ENCODE measurements at places on chromosomes 5 and 9.

DNA sequence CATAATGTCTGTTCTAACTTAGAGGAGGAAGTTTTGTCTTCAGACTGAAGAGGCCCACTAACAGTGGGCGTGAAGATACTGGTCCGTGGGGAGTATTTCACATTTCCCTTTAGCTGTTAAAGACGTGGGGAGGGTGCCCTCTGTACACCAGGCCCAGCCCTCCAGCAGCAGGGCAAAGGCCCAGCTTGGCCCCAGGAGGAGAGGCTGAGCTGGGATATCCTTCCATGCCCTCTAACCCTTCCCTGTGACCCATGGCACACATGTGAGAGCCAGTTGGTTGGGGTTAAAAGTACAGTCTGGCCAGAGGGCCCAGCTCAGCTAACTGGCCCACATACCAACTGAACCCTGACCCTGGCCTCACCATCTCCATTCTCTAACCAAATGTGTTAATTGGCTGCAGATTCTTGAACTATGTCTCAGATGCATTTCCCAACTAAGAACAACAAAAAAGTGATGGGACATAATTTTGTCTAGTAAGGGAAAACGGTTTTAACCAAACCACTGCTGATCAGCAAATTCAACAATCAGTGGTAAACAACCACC is 74.4 kb downstream of the LHFPL2 start:
- no peak for DNase-seq

DNA sequence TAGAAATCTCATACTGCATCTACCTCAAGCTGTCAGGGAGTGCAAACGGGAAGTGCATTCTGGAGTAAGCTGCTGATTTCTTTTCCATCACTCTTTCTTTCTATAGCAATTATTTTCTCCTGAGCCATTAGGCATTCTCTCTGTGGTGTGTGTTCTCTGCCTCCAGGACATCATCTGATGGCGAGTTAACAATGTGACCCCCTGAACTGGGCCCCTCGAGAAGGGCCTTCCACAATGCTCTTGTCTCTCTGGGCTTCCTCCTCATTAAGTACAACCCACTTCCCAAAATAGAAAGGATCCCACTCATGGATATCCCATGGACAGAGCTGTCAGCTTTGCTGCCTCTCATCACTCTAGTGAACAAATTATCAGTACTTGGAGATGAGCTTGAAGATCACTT is 96.7 kb upstream of the PRRC1 start:
- DNase-seq = no peak

GRCh38 chr5:82635561-82636288 is 357.6 kb upstream of the RPS23 start:
- DNase-seq = no peak

- no peak for DNase-seq
Observed at GRCh38 chr5:120539471-120539870, 75.4 kb downstream of the PRR16 start.

DNA sequence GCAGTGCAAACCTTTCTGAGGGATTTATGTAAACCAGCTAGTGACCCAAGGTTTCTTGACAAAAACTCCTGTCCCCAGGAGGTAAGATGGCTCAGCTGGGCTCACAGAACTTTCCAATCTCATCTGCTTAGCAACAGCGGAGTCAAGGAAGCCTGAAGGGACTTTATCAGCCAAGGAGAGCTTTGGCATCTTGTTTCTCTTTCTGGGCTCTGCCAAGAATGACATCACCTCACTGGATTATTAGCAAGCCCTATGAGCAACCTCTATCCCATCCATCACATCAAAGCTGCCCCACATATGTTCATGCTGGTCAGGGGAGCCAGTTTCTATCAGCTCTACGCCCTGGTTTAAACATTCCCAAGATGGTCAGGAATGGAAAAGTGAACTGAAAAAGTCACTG is 461.3 kb downstream of the ENC1 start:
- DNase-seq = no peak

- DNase-seq = no peak
Observed at GRCh38 chr5:20231040-20231439, 243.0 kb upstream of the CDH18 start.

- no peak for DNase-seq
Observed at GRCh38 chr9:116319480-116319879, 165.9 kb downstream of the PAPPA start.

DNA sequence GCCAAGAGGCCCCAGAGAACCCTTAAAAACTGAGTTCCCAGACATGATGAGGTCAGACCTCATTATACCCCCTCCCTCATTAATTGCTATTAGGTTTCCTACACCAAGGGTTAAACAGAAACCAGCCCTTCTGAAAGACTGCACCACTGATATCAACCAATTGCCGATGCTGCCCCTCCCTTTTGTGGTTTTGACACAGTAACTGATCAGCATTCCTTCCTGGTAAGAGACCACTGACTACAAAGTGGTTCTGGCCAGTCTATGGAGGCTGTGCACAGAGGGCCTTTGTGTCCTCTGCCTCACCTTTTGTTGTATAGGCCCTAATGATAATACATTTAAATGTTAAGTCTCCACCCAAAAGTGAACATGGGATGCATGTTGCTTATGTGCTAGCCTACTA is 201.5 kb downstream of the FRMD3 start:
- no peak for DNase-seq

DNA sequence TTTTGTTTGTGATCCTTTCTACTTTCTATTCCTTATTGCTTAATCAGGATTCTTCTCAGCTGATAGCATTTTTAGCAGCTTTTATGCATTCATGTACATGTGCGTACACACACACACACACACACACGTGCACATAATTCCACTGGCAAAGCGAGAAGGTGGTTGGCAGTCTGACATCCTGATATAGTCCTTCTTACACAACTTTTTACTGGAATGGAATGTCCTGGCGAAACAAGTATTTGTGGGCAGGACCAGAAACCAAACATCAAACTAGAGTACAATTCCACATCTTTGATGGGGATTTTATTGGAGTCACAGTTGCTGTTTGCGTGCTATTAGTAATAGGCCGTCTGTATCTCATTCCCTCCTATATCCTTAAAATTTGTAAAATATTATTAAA is 356.5 kb downstream of the CCDC171 start:
- DNase-seq = no peak

- no peak for DNase-seq
Observed at GRCh38 chr9:89742660-89743059, 137.8 kb downstream of the GADD45G start.

GRCh38 chr9:78574354-78575045 is 277.6 kb downstream of the PSAT1 start:
- DNase-seq = no peak

- DNase-seq = peak; percentile 33
Observed at GRCh38 chr5:68287976-68288706, 72.6 kb downstream of the PIK3R1 start.

DNA sequence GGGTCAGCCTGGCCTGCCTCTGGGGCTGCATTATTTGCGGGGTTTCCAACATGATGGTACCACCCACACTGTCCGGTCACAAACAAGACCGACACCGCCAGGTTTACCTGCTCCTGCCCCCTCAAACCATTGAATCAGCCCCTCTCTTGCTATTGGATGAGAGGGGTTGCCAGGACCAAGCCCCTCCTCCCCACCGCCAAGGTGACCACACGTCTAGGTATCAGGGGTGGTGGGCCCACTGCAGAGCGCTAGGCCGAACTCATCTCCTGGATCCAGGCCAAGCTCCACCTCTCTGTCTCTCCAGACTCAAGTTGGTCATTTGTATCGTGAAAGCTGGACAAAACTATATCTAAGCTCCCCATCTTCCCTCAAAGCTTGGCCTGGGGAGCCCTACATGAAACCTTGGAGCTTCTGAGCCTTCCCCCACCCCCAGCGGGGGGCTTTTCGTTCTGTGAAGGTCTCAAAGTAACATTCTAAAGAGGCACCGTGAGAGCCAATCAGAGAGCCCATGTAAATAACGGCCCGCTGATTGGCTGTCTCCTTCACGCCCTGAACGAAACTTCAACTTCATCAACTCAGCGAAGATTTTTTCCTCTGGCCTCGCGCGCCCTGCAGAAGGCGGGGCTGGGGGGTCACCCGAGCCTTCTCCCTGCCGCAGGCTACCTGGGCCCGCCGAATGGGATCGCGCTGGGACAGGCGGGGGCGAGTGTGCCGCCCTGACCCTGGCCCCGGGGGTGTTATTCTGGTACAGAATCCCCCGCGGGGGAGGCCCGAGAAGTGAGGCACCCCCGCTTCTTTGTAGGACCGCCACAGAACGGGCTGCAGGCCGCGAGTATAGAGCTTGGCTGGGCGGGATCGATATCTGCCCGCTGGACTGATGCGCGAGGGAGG is 49.6 kb upstream of the PSD2 start:
- DNase-seq = peak; percentile 64

DNA sequence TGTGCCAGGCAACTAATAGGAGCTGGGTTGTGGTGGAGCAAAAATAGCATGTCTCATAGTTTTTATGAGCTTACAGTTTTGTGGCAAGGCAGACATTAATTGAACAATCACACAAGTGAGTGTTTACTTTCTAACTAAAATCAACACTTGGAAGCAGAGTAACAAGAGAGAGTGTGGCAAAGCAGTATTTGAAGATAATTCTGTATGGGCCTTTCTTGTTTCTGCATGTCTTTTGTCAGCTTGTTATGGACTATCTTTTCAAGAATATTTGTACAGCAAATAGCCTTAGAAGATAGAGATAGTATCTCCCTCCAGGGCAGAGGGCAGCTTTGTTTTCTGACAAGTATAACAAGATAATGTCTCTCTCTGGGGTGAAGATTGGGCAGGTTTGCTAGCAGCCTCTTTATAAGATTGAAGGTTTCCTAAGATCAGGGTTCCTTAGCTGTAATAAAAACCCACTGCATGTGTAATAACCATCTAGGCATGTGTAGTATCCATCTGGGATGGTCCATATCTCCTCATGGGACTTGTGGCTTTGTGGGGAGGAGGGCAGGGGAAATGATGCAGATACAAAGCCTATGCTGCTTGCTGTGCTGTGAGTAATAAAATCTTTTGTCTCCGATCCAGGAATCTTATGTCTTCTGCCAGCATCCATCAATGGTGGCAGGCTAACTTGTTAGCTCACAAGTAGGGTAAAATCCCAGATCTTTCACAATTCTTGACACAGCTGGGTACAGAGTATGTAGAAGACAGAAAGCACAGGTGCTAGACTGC is 479.9 kb downstream of the KDM4C start:
- no peak for DNase-seq

DNA sequence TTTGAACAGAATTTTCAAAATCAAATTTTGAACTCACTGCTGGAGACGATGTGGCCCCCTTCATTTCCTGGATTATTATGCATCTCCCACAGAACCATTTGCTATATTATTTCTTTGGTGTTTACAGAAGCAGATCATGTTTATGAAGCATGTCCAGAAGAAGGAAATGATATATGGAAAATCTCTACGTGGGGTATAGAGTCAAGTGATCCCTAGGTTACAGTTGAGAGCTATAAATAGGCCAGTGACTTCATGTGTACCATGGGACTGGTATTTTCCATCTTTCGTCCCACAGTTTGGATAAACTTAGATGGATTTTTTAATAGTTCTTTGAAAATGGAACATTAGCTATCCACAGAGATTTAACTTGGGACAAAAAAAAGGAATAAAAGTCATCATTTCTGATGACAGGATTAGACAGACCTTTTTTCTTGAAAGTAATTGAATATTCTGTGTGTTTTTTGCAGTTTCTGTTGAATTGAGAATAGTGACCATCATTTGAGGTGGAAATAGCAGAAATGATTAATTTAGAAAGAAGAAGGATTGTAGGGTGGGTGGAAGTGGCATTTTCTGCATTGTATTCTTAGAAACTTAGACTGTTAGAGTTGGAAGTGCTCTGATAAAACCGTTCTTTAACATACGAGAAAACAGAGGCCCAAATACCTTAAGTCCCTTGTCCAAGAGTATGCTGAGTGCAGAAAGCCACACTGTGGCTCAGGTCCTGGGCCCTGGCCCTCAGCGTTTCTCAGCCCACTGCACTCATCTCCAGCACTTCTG is 136.4 kb downstream of the PIP5K1B start:
- no peak for DNase-seq

DNA sequence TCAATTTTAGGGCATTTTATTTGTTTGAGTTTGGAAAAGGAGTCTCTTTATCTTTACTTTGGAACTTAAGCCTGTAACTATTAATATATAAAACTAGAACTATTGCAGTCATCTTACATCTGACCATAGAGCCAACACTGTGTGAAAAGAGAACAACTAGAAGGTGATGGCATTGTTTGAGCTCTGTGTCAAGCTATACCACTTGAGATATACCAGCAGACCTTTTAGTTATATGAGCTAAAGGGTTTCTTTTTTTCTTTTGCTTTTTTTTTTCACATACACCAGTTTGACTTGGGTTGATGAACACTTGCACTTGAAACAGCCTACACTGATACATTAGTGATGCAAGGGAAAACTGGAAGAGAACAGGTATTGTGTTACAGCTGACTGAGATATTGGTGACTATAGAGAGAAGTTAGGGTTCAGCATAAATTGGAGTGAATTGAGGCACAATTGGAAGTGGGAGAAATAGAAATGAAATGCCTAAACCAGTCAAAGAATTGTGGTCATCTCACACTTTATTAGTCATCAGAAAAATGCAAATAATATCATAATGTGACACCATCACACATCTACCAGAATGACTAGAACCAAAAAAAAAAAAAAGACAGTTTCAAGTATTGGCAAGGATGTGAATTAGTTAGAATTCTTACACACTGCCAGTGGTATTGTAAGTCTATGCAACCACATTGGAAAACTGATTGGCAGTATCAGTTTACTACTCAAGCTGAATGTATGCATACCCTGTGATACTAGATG is 60.9 kb downstream of the ADRB2 start:
- no peak for DNase-seq

DNA sequence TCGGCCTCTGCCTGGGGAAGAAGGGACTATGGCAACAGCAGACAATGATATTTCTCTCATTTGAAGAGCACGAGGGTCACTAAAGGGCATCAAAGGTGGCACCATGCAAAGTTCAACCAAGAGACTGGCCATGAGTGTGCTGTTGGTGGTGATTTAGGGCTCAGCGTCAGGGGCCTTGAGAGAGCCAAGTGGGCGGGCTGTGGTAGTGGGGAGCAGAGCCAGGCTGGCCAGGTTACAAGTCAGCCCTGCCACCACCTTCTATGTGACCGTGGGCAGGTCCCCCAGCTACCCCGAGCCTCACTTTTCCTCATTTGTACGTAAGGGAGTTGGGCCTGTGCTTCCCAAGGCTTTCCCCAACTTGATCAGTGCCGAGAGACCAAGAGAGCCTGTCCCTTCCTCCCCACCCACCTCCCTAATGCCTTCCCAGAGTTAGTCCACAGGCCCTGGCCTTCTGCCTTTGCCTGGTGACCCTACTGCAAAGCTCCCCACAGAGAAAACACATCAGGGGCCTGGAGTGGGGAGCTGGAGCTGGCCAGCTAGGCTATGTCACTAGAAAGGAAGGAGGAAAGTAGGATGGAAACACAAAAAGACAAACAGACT is 104.3 kb downstream of the PDE6A start:
- no peak for DNase-seq

GRCh38 chr5:140569197-140569596 is 4.6 kb downstream of the SLC35A4 start:
- no peak for DNase-seq

GRCh38 chr9:13269589-13270452 is 9.7 kb downstream of the MPDZ start:
- DNase-seq = no peak

GRCh38 chr5:169583101-169583423 is 511 bp upstream of the SPDL1 start:
- no peak for DNase-seq

All from CD8-positive, alpha-beta T cell (primary cell).